T-cell (primary cell): ENCODE measurements at places on chromosomes 3 and 15. TPM values are rescaled to one million over a fixed set of nuclear protein-coding genes. Genes with fewer than 3 reads are reported as not detected.

DNA sequence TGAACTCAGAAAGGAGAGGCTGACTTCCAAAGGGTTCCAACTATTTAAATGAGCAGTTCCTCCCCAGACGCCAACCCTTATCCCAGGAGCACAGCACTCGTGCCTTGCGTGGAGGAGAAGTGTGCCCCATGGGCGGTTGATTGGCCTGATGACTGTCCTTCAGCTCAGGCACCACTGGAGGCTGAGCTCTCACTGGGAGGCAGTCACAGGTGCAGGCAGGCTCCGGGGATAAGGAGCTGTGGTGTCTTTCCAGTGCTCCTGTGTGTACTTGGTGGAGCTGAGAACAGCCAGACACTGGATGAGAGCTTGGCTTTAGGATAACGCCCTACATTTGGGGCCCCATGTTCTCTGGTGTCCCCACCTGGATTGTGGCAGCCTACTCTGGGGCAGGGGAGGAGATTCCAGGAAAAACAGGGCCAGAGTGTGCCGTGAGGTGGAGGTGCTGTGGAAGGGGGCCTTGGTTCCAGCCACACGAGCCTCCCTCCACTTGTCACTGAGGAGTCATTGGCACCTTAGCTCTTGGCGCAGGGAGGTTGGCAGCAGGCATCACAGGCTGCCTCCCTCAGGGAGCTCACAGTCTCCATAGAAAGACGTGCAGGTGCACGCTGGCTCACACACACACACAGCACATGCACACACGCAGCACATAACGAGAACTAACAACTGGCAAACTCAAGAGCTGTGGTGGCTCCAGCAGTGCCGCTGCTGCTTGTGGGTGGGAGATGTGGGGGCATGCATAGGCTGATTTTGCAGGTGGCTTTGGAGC is 22.7 kb upstream of the EPHB3 start:
- H3K4me1 ChIP-seq = peaks cover 7% of the 10 kb centered on the region
- DNase-seq = no peak
- H3K36me3 ChIP-seq = no peaks in the 10 kb centered on the region
- peaks cover 40% of the 10 kb centered on the region for H3K27me3 ChIP-seq
- H3K27ac ChIP-seq = no peak overlapping the region
- H3K4me3 ChIP-seq = no peak overlapping the region

DNA sequence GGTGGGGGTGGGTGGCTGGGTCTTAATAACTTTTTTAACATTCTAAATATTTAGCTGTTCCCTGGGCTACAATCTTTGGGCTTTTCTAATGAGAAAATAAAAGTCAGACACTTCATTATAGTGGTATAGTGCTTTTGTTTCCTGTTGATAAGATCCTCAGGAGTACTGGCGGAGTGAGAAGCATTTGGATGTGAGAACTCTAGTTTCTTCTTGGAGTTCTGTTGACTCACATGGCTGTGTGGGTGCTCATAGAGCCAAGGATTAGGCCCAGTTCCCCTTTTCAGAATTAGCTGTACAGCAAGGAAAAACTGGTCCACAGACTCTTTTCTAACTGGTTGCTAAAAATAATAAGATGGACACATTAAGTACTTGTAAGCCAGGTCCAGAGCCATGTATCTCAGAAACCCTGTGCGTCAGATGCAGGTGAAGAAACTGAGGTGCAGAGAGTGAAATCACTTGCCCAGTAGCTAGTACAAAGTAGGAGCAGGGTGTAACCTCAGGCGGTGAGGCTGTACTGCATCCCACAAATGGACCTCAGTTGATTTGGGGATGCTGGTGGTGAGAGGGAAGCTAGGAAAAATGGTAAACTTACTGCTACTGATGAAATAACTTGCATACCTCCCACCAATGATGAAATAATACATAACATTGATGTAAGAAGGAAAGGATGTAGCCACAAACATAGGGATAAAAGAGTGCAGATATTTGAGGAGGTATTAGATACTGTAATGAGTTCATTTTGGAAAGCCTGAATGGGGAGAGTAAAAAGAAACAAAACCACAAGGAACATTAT is 2.3 kb downstream of the ITPR1 start:
- H3K27ac ChIP-seq = peak overlapping the region; percentile 64
- H3K36me3 ChIP-seq = no peaks in the 10 kb centered on the region
- no peak for DNase-seq
- no peak overlapping the region for H3K4me3 ChIP-seq

GRCh38 chr3:126677862-126678503 is 23.1 kb upstream of the TXNRD3 start:
- H3K4me1 ChIP-seq = peaks cover 11% of the 10 kb centered on the region
- H3K36me3 ChIP-seq = no peaks in the 10 kb centered on the region
- no peak for DNase-seq
- H3K4me3 ChIP-seq = no peak overlapping the region
- no peaks in the 10 kb centered on the region for H3K27me3 ChIP-seq

- peaks cover 33% of the 10 kb centered on the region for H3K4me1 ChIP-seq
- no peak for DNase-seq
- no peak overlapping the region for H3K27ac ChIP-seq
- peaks cover 60% of the 10 kb centered on the region for H3K27me3 ChIP-seq
Observed at GRCh38 chr15:96333131-96334016, 2.9 kb downstream of the NR2F2 start.

- no peaks in the 10 kb centered on the region for H3K36me3 ChIP-seq
- H3K4me3 ChIP-seq = no peak overlapping the region
- DNase-seq = no peak
- H3K4me1 ChIP-seq = no peaks in the 10 kb centered on the region
- no peak overlapping the region for H3K27ac ChIP-seq
Observed at GRCh38 chr3:118987477-118987876, 47.2 kb downstream of the IGSF11 start.

- H3K4me1 ChIP-seq = peaks cover 9% of the 10 kb centered on the region
- H3K27me3 ChIP-seq = no peaks in the 10 kb centered on the region
- H3K27ac ChIP-seq = no peak overlapping the region
- no peak overlapping the region for H3K4me3 ChIP-seq
- no peak for DNase-seq
- no peaks in the 10 kb centered on the region for H3K36me3 ChIP-seq
Observed at GRCh38 chr3:135970506-135971116, 5.1 kb downstream of the PPP2R3A start.

DNA sequence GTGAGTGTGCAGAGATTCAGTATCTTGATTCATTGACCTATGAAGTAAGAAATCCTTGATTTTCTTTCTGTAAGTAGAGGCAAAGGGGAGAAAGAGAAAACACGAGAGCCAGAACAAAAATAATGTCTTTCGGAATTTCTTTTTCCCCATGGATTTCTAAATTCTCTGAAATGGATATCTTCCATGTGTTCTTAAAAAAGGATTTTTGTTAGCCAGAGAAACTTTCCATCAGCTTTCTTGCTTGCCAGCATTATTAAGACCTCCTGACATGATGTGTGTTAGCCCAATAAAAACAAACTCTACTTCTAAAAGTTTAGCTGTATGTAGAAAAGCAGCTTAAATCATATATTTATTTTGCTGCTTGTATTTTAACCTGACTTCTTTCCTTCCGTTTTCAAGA is 122.3 kb upstream of the AADACL2 start:
- H3K27me3 ChIP-seq = no peaks in the 10 kb centered on the region
- DNase-seq = no peak
- H3K36me3 ChIP-seq = no peaks in the 10 kb centered on the region
- no peaks in the 10 kb centered on the region for H3K4me1 ChIP-seq

GRCh38 chr15:62938825-62939224 is 103.7 kb upstream of the TPM1 start:
- H3K36me3 ChIP-seq = no peaks in the 10 kb centered on the region
- DNase-seq = no peak
- H3K27ac ChIP-seq = no peak overlapping the region
- H3K4me1 ChIP-seq = no peaks in the 10 kb centered on the region
- no peaks in the 10 kb centered on the region for H3K27me3 ChIP-seq
- no peak overlapping the region for H3K4me3 ChIP-seq

DNA sequence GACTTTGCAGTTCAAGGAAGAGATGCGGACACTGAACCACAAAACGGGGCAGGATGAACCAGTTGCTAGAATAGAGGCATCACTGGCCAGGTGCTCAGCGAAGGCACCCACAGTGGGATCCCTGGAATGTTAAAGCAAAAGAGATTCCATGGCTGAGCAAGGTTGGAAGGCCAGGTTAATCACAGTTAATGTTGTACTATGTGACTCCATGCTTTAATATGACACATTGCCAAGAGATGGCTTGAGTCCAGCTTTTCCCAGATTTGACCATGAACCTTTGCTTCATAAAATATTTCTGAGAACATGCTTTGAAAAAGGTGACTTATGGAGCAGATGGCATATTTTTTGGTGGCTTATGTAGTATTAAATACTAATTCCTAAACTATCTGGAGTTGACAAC is 76.2 kb upstream of the CMTM7 start:
- no peaks in the 10 kb centered on the region for H3K27me3 ChIP-seq
- peaks cover 3% of the 10 kb centered on the region for H3K4me1 ChIP-seq
- no peak for DNase-seq

DNA sequence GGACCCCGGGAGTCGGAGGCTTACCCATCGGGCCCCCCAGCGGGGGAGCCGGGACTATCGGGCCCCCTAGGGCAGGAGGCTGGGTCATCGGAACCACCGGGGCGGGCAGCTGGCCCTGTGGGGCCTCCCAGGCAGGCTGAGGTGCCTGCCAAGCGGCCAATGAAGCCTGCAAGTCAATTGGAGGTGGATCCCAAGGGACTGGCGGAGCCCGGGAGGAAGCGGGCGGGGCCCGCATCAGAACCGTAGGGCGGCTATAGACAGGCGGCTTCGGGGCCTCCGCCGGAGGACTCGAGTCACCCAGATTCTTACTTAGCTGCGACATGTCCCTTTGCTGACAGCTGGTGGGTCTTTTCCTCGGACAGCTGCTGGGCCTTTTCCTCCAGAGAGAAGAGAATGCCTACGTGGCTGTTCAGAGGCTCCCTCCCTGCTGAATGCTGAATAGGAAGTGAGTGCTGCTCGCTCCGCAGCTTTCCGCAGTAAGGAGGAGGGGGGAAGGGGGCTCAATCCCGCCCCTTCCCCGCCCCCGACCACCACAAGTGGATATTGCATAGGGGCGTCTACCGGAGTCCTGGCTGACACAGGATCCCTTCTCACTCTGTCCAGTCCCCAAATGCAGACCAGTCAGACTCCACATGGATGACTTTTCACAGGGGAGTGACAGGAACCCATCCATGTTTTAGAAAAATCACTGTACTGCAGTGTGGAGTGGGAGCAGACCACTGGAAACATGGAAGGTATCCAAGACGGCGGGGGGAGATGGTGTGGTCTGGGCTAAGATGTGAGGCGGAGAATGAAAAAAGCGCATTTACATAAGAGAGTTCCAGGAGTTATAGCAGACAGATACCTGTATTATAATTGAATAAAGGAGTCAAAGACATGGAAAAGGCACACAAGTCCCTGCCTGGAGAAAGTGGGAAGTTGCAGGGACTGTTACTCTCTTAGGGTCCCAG is at the start of gene MAGEL2:
TSS of gene MAGEL2 (minus strand) at position 447 of the 950 bp plus-strand sequence. CDS start at position 322, 125 bp downstream.
- no peak for DNase-seq
- H3K36me3 ChIP-seq = no peaks in the 10 kb centered on the region
- H3K4me1 ChIP-seq = no peaks in the 10 kb centered on the region

Gene GOLGA8R
- total RNA-seq = 3.8 TPM

Gene FYTTD1
- total RNA-seq = 57.3 TPM

Gene B3GNT5
- 0.75 TPM for total RNA-seq

Gene FEZF2
- not detected for total RNA-seq

Gene FGF12
- 0.09 TPM for total RNA-seq

Gene DNAH12
- total RNA-seq = 0.39 TPM
